ENCODE measurements at places on chromosomes 5 and 9.

DNA sequence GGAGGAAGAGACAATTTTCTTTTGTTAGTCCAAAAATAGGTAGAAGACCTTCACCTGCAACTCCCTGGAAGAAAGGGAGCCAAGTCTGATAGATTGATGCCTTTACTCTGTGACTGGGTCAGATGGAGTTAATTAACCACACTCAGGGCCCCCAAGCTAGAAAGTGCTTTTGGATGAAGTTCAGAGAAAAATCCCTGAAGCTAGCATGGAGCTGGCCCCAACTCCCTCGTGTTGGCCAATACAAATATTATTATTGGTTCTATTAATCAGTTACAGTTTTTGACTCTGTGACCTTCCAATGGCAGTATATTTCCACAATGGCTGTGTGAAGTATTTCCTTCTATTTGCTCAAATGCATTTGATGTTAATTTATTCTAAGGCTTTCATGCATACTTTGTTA is 1753.5 kb downstream of the EFNA5 start:
- DNase-seq: no peak

DNA sequence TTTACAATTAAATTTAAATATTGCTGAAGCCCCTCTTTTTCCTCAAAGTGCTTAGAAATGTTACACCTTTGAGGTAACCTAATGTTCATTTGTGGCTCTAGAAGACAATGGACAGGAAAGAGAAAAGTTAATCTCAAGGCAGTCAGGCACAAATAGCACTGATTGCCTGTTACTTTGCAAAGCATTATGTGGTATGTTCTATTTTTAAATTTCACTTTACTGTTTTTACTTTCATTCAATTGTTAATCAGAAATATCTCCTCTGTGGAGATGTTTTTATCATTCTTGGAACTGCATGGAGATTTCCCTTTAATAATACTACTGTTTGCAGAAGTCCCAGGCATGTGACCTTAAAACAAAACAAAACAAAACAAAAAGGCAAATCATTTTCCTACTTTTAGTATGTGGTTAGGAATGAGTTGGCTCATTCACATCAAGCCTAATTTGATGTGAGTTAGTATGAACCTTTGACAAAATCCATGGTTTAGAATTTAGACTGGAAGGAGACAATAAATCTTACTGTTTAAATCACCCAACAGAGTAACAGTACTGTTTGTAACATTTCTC is 67.5 kb downstream of the CWC27 start:
- DNase-seq: no peak

GRCh38 chr5:166562246-166562645 is 1729.2 kb upstream of the WWC1 start:
- no peak for DNase-seq

DNA sequence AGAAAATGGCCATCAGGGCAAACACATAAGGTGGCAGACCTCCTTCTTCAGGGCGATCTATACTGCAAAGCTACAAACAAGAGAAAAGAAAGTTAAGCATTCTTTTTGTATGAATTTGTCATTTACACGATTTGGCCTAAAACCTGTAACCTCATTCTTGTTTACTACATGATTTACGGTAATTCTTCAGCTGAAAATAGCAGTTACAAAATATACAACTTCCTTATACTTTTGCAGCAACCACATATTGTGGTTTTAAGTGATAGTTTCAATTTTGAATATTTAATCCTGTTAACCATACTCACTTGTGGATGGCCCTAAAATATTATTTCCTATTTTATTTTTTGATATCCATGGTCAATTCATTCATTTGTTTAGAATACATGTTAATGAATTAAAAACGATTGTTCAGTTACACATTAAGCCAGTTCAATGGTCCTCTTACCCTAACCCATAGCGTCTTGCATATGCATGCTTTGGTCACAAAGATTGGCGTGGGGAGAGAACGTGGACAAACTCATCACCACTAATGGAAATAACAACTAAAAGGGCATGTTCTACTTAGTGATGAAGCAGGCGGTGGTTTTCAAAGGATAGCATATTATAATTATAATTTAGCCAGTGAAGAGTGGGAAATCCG is 16.6 kb downstream of the TUT7 start:
- DNase-seq: no peak

- no peak for DNase-seq
These were observed 34.8 kb downstream of the PLEKHG4B start for GRCh38 chr5:126806-127205.

DNA sequence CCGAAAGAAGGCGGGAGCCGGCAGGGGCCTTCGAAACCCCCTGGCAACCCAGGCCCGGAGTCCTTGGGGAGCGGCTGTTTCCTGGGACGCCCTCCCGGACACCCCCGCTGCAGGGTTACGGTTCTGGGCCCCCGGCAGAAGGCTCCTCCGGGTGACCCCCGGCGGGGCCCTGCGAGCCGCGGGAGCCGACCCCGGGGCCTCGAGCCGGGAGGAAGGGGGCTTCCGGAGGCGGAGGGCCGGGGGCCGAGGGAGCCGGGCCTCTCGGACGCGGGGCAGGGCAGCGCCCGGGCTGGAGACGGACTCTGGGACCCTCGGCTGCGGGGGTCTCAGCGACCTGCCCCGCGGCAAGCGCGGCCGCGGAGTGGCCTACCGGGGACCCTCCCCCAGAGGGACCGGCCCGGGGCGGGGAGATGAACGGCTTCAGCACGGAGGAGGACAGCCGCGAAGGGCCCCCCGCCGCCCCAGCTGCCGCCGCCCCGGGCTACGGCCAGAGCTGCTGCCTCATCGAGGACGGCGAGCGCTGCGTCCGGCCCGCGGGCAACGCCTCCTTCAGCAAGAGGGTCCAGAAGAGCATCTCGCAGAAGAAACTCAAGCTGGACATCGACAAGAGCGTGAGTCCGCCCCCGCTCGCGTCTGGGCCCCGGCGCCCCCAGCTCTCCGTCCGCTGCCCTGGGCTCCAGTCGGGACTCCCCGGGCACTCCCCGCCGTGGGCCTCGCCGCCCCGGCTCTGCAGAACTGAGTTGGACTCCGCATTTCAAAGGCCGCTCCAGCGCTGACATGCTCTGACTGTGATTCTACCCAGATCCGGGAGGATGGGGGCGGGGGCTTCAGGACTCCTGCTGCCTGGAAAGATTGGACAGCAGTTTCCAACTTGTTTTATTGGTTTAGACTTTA is 645 bp downstream of the SAP30L start:
- peak; percentile 80 for DNase-seq

GRCh38 chr5:56962286-56962685 is 10.4 kb upstream of the MIER3 start:
- no peak for DNase-seq

DNA sequence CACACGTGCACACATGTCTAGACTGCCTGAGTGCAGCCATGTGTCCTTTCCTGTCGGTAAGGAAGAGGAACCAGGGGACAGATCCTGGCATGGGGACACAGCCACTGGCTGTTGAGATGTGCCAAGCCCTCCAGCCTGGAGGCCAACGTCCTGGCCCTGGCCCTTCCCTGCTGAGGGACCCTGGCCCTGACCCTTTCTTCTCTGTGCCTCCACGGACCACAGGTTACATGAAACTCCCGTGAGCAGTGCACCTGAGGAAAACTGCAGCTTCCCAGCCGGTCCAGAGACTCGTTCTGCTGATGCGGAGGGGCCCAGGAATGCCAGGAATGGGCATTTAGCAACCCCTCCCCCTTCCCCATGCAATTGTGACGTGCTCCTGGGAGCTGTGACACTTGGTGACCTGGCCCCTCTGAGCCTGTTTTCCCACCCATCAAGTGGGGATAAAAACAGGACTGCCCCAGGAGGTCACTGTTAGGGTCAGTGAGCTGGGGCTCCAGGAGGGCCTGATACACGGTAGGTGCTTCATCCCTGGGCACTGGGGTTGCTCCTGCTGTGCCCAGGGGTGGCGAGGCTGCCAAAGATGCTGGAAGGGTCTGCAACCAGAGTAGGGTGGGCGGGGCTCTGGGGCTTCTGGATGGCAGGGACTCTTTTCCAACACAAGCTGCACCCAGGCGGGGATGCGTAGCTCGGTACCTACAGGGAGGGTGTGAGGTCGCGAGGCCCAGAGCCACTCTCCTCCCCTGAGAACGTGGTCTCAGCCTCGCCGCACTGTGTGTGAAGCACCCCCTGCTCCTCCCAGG is 151.5 kb downstream of the C9orf50 start:
- no peak for DNase-seq

- DNase-seq: no peak
These were observed 18.0 kb upstream of the CDC23 start for GRCh38 chr5:138230981-138231589.

GRCh38 chr5:37696190-37697021 is 143.4 kb downstream of the GDNF start:
- DNase-seq: peak; percentile 28

DNA sequence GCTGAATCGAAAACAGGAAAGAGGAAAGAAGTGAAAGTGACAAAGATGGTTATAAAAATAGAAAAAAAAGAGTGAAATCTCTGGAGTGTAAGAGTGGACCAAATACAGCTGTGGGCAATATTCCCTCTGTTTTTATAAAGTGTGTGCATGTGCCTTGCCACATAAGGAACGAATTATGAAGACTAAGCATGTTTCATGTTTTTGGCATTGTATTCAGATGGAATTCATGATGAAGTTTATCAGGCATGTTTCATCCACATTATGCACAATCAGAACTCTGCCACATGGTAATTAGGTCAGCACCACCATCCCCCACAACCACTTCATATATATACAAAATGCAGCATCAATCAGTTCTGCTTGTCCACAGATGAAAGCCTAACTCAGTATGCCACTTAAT is 348.0 kb downstream of the ZNF608 start:
- no peak for DNase-seq

DNA sequence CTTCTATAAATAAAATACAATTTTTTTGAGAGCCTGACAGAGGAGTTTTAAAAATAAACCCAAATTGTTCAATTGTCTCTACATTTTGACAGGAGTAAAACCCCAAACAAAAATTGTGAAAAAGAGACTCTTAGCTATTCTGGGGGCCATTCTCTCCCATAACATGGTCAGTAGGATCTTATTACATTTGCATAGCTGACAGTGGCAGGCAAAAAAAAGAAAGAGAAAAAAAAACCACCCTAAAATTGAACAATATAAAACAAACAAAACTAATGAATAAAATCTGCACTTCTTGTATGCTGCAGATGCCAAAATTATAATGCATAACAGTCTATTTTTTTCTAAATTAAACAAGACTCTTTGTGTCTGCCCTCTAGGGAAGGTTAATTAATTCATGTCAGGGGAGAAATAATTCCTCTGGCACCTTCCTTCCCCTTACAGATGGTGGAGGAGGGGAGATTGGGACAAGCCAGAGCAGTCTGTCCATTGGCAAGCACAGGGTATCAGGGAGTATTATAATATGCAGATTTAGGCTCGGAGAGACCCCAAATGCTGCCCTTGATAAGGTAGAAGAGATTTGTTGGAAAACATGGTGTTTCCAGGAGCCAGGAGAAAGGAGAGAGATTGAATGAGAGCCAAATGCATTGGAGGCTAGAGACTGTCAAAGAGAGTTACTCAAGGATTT is 79.7 kb upstream of the CDH6 start:
- no peak for DNase-seq

DNA sequence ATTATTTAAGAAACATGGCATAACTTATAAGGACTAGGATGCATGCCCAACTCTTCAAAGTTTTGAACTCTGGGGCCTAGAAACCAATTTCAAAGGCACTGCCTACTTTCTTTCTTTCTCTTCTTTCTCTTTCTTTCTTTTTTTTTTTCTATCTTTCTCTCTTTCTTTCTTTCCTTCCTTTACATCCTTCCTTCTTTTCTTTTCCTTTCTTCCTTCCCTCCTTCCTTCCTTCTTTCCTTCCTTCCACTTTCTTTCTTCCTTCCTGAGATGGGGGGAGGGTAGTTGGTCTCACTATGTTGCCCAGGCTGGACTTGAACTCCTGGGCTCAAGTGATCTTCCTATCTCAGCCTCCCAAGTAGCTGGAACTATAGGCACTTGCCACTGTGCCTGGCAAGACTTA is 15.9 kb upstream of the TOMM5 start:
- DNase-seq: no peak

DNA sequence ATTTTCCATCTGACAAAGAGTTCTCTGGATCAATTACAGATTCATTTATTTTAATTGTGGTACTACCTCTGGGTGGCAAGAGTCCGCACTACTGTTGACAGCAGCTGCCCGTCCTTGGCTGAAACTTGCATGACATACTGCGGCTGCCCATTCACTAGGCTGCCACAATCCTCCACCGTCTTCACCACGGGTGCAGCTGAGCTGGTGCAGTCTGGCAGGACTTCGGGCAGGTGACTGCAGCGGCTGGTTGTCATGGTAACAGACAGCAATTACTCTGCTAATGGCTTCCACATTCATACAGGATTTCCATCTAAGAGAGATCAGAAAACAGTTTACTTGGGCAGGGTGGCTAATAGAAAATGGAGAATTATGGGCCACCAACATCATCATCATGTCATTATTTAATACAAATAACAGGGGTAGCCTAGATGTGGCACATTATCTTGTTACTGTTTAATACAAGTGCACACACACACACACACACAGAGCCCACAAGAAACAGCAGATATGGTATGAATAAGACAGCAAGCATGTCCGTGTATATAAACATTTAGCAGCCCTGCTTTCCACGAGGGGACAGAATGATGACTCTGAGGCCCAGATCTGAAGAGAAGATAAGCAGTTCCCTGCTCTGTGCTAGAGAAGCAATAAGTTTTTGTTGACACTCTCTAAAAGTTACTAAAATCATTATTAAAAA is 112.3 kb downstream of the MARCHF3 start:
- DNase-seq: peak; percentile 27

DNA sequence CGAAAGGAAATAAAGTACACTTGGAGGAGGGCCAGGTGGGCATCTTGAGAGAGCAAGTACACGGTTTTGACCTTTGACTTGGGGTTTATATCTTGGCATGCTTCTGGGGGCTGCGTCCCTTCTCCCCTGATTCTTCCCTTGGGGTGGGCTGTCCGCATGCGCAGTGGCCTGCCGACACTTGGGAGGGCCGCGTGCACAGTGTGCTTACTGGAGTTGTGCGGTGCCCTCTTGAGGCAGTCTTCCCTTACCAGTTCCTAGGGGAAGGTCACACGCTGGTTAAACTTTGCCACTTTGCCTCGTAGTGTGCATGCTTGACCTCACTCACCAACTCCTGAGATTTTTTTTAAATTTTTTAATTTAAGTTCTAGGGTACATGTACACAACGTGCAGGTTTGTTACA is 4.3 kb upstream of the CLPTM1L start:
- DNase-seq: no peak

GRCh38 chr5:178106556-178107239 is 6.6 kb upstream of the N4BP3 start:
- peak; percentile 3 for DNase-seq

DNA sequence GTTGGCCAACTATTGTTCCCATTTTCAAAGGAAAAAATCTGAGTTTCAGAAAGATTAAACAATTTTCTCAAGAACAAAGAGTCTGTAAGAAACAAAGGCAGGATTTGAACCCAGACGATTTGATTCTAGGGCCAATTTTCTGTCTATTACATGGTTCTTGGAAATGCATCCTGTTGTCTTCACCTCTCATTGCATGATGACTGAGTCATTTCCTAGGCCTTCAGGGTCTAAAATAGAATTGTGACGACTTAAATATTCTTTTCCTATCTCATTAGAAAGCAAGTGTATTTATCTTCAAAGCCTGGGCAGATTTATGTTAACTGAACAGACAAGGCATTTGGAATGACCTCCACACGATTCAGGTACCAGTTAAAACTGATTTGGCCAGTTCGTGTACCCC is 512.9 kb downstream of the NTRK2 start:
- no peak for DNase-seq

- no peak for DNase-seq
These were observed 72.0 kb upstream of the CKMT2 start for GRCh38 chr5:81161012-81161601.
